ENCODE measurements at places on chromosomes 16 and 17.
A peak's percentile ranks its signal among the peaks of the same experiment; 100 is the strongest.

GRCh38 chr16:85061566-85061965 lies 34.0 kb downstream of the KIAA0513 start:
- no peak for DNase-seq

GRCh38 chr16:68037841-68038597 lies 14.9 kb downstream of the DUS2 start:
- DNase-seq = no peak

GRCh38 chr17:82219083-82219482 lies 6.4 kb upstream of the CCDC57 start:
- no peak for DNase-seq

- DNase-seq = no peak
These were observed 97.9 kb upstream of the NOG start for GRCh38 chr17:56495556-56495955.

- DNase-seq = no peak
These were observed 32.4 kb upstream of the RPTOR start for GRCh38 chr17:80512233-80512632.

- DNase-seq = no peak
These were observed 46.1 kb upstream of the RPL38 start for GRCh38 chr17:74157366-74157765.

GRCh38 chr16:85631802-85632393 lies 18.8 kb downstream of the GSE1 start:
- DNase-seq = no peak

GRCh38 chr16:15529673-15530072 lies 95.3 kb downstream of the BMERB1 start:
- no peak for DNase-seq

GRCh38 chr17:69404399-69404798 lies 10.1 kb upstream of the MAP2K6 start:
- DNase-seq = no peak

DNA sequence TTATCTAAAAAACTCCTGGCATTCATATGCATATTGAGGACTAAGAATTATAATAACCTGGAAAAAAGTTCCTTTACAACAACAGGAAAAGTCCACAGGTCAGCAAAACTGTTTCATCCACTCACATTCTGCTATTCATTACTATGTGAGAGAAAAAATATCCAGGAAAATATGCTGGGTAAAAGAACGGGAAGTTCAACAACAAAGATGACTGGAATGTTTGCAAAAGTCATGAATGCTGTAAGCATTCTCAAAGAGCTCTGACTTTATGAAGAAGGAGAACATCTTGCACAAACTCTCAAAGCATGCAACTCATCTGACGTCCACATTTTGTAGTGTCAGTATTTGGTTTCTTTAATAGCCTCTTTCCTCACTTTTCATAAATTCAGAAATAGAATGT lies 56.9 kb upstream of the ALDH3A1 start:
- DNase-seq = peak; percentile 21

DNA sequence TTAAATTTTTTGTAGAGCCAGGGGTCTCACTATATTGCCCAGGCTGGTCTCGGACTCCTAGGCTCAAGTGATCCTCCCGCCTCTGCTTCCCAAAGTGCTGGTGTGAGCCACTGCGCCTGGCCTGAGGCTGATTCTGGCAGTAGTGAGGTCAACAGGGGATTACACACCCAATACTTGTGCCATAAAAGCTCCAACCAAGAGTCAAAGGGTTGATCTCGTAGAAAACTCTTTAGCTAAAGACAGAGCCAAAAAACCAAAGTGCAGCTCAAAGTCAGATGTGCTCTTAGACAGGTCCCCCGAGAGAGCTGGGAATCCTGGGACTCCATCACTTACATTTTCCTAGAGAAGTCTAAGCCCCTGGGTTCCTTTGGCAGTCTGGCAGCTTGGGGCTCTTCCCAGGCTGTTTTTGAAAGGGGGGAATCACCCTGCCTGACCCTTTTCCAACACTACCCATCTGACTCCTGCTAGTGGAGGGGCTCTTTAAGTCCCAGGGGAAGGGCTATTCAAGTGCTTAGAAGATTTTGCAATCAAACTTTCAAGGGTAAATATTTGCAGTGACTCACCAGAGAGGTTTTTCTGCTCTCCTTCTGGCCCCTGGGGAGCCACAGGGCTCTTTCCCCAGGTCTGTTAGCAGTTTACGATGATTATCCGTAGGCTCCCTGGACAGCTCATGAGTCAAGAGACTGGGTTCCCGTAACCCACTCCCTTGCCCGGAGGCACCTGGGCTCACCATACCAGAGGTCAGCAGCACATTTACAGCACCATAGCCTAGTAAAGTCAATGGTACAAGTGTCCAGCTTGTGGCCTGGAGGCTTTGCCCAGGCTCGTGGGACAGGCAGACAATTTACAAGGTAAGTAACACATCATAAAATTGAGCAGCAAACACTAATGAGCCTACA lies 408.7 kb downstream of the SLC39A11 start:
- DNase-seq = no peak

GRCh38 chr17:69898601-69899000 lies 176.4 kb upstream of the KCNJ16 start:
- DNase-seq = no peak

GRCh38 chr16:1366712-1367299 lies 15.1 kb downstream of the GNPTG start:
- no peak for DNase-seq

DNA sequence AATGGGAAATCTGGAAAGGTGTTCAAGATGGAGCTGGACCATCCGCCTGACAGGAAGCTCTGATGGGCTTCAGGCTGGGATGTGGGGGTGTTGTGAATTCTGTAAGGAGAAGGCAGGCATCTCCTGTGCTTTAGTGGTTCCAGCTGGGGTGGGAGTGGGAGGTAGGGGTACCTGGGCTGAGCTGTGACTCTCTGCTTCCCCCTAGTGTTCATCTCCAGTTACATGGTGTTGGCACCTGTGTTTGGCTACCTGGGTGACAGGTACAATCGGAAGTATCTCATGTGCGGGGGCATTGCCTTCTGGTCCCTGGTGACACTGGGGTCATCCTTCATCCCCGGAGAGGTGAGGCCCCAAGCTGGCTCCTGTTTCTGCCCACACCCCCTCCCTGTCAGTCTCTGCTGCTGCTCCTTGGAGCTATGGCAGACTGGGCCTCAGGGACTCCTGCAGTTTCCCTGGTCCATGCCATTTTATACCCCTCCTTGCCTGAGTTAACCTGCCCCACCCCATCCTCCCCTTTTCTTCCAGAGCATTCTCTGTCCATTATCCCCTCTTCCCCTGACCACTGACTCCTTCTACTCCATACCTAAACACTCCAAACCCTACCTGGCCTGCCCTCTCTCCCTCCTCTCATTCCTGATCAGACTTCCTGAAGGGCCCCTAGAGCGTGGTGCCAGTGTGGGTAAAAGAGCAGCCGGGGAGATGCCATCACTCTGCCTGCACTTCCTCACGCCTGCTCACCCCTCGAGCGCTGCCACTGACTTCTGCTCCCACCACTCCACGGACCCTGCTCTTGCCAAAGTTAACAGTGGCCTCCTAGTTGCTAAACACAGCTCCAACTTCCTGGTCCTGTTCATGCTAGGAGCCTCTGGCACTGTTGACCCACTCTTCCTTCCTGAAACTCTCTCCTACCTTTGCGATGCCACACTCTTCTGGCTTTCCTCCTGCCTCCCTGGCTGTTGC lies 3.4 kb downstream of the SPNS1 start:
- no peak for DNase-seq

- DNase-seq = no peak
These were observed 13.7 kb downstream of the RARA start for GRCh38 chr17:40322358-40323315.

DNA sequence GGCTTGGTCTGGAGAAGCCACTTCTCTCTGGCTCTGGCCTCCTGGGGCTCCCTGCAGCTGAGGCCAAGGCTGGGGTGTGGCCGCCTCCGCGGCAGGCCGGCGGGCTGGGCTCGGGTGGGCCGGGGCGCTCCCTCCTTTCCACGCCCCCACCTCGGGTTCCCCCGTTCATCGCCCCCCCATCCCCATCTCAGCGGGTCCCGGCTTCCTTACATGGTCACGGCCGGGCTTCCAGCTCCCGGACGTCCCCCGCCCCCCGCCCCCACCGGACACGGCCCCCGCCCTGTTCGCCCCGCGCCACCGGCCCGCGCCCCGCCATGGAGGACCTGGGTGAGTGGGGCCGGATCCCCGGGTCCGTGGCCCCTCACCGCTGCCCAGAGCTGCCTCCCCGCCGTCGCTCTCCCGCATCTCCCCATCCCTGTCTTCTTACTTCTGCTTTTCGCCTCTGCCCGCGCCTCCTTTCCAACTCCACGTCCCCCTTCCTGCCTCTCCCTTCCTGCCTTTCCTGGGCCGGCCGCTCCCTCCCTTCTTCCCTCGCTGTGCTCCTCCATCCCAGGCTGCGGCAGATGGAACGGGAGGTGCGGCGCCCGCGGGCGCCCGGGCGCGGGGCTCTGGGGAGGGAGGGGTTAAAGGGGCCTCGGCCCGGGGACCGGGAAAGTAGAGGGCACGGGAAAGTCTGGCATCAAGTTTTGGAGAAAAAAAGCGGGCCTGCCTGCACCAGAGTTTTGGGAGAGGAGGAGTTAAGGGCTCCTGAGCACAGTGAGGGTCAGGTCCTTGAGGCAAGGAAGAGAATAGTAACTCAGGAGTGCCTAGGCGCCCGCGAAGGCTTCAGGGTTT lies at the start of gene TGFB1I1:
TSS of gene TGFB1I1 (plus strand) at position 278 of the 834 bp plus-strand sequence. CDS start at position 315, 37 bp downstream.
- DNase-seq = no peak

- no peak for DNase-seq
These were observed 16.6 kb downstream of the UBALD2 start for GRCh38 chr17:76281573-76282371.

DNA sequence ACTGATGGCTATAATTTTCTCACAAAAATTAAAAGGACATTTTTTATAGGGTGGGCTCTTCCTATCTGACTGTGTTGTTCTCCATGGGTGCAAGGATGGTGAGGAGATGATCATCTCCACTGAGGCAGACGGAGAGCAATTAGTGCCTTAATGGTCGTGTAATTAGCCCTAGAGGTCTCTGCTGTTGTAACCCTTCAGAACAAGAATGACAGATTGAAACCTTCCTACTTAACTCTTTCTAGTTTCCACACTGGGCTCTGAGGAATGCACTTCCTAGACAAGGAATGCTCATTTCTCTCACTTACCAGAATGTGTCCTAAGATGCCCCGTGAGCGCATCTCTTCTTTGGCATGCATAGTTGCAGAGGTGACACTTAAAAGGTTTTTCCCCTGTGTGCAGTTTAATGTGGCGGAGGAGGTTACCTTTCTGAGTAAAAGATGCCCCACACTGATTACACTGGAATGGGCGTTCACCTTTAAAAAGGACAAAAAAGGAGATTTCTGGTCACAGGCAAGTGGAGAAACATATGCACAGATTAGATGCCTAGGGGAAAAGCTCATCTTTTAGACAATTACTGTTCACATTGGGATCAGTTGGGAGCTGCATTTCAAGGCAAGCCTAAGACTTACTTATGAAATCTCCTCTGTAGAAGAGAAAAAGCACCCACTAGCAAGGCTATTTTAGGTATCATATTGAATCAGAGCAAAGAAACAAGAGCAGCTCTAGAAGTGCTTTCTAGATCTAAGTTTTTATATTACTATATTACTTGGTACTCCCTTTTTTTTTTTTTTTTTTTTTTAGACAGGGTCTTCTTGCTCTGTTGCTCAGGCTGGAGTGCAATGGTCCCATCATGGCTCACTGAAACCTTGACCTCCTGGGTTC lies 53.6 kb downstream of the GRB7 start:
- no peak for DNase-seq

DNA sequence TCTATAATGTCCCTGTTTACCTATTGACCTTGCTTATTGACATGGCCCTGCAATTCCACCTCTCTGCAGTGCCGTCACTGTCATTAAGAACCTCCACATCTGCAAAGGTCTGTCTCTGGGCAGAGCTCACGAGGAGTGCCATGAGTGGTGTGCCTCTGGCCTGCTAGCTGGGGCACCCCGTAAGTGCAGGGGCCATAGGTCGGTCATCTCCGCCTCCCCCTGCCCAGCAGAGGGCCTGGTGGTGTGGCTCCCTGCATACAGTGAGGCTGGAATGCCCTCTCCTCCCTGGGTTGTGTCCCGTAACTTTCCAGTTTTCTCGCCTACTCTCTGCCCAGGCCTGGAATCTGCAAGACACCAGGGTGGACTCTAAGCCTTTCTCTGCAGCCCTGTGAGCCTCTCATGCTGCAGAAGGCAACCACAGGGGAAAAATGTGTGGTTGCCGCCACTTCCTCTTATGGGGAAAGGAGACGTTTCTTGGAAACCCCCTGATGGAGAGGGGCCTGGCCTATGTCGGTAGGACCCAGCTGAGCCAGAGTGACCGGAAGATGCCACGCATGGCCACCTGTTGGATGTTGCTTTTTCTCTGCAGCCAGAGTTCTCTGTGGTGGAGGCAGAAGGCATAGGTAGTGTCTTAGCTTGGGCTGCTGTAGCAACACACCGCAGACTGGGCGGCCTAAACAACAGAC lies 2.7 kb upstream of the SNX20 start:
- DNase-seq = no peak

DNA sequence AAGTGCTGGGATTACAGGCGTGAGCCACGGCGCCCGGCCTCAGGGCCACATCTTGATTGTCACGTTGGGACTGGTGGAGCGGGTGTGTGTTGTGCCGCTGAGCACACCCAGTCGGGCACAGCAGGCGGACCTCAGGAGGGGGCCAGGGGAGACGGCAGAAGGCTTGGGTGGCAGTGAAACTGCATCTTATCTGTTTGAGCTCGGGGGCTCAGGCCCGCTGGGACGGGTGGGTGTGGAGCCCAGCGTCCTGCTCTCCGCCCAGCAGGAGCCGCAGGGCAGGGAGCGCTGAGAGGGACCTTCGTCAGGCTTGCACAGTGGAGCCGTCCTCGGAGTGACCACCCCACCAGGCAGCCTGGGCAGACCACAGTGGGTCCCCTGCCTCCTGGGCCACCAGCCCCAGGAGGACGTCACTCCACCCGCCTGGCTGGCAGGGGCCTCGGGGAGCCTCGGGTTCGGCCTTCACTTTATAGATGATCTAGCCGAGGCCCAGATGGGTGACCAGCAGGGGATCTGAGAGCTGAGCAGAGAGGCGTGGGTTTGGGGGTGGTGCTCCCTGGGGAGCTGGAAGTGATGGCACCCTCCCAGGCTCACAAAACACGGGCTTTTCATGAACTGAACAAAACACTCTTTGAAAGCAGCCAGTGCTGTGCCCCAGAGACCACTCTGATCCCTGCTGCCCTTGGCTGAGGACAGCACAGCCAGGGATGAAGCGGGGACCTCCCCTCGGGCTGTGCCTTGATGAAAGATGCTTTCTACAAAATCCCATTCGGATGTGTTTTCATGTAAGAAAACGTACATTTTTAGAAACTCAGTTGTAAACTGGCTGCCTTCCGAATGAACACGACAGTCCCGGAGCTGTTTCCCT lies 181.1 kb downstream of the SEC14L1 start:
- no peak for DNase-seq

GRCh38 chr16:254461-254860 lies 19.8 kb downstream of the FAM234A start:
- no peak for DNase-seq
